GM06990 (cell line): ENCODE measurements at places on chromosomes 12 and 14.

DNA sequence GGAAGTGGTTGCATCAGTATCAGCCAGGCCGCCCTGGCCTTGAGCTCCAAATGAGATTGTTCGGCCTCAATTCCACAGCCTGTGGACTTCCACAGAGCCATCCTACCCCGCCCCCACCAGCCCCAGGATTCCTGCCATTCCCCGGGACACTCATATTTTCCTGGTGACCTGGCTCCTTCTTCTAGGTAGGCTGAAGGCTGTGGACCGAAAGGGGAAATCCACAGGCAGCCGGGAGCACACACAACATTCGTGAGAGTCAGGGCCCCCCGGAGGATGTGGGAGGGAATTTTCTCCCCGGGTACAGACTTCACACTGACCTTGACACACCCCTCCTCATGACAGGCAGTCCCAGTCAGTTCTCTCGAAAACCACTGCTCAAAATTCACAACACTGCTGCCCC, 39.9 kb downstream of the RIN3 start:
- DNase-seq: no peak

DNA sequence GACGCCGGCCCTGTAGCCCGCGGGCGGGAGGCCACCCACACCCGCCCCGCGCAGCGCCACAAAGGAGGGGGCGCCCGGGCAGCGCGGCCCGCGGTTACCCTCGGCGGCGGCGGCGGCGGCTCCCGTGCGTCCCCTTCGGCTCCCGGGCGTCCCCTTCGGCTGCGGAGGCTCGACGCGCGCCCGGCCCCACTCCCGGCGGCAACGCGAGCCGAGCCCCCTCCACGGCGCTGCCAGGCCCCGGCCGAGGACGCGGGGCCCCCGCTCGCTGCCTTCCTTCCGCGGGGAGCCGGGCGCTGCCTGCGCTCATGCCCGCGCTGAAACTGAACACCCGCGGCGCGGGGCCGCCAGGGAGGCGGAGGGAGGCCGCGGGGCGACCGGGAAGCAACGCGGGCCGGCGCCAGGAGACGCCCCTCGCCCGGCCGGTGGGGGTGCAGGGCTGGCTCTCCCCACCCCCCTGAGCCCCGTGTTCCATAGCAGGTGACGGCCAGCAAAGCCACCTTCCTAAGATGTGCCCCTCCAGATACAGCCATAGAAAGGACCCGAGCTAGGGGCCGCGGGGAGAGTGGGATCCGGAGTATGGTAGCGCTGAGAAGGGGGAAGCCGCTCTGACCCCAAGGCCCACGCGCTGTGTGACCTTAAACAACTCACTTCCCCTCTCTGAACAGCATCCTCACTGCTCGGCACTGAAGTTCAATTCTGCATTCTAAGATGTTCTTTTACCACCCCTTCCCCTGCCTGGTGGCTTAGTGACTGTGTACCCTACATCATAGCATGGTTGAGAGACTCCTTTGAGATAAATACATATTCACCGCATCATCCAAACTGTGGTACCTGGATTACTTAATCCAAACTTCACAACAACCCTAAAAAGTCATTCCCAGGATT, 42.8 kb downstream of the KDM2B start:
- DNase-seq: peak; percentile 42

DNA sequence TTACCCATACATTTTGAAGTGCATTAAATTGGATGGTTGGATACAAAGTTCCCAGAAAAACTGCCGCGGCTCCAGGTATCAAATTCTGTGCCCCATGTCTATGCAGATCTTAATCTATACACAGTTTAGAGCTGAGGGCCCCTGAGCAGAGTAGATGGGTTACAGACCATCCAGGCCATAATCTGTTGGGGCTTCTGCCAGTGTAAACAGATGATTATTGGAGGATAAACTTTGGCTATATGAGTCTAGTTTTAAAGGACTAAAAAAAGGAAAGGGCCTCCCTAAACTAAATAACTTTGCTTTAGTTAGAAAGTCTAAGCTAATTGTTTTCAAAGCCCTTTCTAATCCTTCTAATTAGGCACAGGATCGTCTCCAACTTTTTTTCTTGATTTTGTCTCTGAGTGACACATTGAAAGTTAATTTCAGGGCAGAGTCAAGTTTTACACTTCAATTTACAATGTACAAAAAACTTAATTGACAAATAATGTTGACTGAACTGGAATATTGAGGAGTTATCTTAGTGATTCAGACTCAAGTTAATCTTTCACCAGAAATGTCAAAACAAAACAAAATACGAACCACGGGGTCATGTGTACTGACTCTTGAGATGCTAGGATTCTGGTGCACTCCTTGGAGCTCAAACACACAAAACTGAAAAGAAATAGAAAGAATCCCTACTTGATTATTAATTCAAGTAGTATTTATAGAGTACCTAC, 133.9 kb upstream of the SCAF11 start:
- no peak for DNase-seq

DNA sequence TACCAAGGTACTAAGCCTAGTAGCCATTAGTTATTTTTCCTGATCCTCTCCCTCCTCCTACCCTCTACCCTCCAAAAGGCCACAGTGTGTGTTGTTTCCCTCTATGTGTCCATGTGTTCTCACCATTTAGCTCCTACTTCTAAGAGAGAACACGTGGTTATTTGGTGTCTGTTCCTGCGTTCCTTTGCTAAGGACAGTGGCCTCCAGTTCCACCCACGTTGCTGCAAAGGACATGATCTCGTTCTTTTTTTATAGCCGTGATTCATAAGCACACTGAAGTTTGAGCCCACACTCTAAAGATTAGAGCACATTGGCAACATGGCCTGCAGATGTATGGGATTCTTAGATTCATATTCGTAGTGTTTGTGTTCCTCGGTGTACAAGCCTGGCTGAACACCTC, 8.1 kb upstream of the STX2 start:
- no peak for DNase-seq

DNA sequence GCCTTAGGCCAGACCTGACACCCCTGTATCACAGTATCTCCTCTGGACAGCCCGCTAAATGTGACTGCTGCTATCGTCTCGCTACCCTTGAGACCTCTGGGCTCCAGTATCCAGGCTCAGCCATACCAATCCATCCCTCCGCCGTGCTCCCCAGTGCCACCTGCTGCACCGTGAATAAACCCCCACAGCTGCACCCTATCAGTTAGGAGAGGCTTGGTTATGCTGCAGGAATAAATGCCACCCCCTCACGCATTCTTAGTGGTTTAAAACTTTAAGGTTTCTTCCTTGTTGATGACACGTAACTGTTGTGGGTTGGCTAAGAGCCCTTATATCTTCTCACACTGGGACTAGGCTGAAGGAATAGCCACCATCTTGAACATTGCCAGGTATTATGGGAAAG, 12.1 kb downstream of the CCDC63 start:
- no peak for DNase-seq

GRCh38 chr12:89706986-89707702, 1.5 kb downstream of the ATP2B1 start:
- DNase-seq: peak; percentile 30

DNA sequence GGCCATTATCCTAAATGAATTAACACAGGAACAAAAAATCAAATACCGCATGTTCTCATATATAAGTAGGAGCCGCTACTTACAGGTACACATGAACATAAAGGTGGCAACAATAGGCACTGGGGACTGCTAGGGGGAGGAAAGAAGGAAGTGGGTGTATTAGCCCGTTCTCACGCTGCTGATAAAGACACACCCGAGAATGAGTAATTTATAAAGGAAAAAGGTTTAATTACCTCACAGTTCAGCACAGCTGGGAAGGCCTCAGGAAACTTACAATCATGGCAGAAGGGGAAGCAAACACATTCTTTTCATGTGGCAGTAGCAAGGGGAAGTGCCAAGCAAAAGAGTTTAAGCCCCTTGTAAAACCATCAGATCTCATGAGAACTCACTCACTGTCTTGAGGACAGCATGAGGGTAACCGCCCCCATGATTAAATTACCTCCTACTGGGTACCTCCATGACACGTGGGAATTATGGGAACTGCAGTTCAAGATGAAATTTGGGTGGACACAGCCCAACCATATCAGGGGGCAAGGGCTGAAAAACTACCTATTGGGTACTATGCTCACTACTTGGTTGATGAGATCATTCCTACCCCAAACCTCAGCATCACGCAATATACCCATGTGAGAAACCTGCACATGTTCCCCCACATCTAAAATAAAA, 16.4 kb upstream of the MIA2 start:
- no peak for DNase-seq

DNA sequence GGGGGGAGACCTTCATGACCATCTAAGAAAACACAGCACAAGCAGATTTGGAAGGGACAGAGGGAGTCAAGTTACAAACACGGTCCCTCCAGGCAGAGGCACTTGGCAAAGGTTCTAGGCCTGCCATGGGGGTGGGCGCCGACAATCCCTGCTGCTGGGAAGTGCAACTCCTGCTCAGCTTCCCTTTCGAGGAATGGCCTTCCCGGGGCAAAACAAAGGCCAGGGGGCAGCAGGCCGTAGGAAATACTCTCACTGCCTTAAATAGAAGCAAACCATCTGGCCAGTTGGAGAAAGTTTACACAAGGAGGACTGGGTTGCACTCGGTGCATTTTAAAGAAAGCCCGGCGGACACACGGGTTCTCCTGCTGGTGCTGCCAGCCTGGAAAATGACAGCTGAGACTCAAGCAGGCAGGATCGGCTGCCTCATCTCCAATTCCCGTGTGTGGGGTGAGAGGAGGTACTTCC, 65.8 kb downstream of the ITPK1 start:
- no peak for DNase-seq

DNA sequence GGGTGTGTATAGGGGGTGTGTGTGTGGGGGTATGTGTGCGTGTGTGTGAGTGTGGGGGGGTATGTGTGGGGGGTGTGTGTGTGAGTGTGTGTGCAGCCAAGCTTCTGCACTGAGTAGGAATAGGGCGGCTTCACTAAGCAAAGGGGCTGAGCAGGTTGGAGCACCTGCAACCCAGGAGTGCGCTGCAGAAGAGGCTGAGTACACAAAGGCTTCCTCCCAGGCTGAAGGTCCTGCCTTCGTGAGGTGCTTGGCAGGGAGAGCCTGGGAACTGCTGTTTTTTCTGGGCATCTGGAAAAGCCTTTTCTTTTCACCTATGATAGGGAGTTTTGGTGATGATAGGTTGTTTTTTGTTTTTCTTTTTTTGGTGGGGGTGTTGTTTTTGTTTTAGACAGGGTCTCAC, 6.0 kb upstream of the NUDT14 start:
- DNase-seq: no peak

GRCh38 chr12:12890543-12891079, 751 bp upstream of the GPRC5A start:
- no peak for DNase-seq

DNA sequence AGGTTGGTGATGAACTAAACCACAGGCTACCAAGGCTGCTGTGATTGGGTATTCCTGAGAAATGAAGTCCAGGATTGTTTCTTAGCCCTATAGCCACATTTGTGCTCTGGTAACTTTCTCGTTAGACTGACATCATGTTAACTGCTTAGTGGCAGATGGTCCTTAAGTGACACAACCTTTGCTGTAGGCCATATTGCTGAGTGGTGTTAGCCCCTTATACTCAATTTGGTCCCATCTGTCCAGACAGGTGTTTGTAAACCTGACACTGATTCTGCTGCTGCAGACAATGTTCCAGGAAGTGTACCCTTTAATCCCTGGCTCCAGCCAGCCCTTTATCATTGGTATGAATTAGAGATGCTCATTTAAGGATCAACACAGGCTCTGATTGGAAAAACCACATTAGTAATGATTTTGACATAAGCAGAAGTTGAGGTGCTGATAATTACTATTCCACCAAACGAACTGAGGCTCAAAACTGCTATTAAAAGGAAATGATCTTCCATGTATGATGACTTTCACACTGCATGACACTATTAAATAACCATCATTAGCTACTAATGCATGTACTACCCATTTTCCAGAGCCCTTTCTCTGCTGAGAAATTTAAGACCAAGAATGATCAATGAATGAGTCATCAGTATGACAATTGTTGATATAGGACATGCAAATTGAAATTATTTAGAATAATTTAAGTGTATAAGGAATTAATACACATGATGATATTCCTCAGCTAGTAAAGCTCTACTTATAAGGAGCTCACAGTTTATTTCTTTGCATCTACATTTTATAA, 3.6 kb upstream of the SSTR1 start:
- DNase-seq: no peak

DNA sequence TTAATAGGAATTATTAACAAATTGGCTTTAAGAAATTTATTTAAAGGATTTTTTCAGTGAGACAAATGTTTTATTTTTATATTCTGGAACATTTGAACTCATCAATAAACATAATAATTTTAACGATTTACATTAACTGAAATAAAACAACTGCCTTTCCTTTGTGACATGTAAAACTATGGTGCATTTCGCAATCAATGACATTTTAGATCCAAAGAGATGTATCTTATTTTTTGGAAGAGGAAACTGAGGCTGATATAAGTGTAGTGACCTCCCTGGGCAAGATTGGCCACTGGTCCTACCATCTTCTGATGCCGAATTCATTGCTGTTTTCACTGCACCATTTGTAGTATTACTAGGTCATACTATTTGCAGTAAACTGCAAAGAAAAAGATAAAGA, 2.5 kb upstream of the RNU6-8 start:
- DNase-seq: no peak

DNA sequence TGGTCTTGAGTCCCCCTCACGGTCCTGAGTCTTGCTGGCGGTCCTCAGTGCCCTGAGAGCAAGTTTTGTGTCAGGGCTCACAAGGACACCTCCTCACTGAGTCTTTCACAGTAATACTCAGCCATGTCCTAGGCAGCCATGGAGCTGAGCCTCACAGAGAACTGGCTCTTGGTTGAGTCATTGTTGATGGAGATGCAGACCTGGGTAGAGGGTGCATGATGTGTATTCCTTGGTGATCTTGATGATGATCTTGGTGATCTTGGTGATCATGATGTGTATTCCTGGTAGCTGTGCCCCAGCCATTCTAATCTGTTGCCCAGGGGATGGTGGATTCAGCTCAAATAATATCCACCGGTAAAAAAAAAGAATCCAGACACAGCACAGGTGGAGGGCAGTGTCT, 495.4 kb downstream of the TMEM121 start:
- no peak for DNase-seq

GRCh38 chr12:89679631-89680030, 29.0 kb downstream of the ATP2B1 start:
- no peak for DNase-seq

DNA sequence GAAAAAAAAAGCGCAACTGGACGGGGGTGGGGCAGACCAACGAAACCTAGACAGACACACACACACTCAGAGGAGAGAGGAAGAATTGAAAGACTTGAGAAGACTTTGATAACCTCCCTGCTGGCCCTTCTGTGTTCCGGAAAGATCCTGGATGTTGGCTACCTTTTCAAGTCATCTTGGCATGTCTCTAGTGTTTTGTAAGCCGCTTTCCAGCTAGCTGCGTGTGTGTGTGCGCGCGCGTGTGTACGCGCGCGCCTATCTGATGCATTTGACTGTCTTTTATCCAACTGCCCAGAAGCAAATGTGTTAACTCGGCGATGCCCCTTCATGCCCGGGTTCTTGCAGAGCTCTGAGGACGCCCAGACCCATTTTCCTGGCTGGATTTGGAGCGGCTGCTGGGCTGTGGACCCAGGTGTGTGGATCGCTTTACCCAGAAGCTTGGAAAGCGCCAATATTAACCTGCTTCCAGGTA, 664 bp downstream of the LRFN5 start:
- DNase-seq: no peak

GRCh38 chr12:57237932-57238853, 8.7 kb downstream of the SHMT2 start:
- DNase-seq: peak; percentile 51

- no peak for DNase-seq
These were observed 35.0 kb downstream of the MMAB start for GRCh38 chr12:109538191-109538863.
